ENCODE measurements at places on chromosomes 4 and X.
A peak's percentile ranks its signal among the peaks of the same experiment; 100 is the strongest.

DNA sequence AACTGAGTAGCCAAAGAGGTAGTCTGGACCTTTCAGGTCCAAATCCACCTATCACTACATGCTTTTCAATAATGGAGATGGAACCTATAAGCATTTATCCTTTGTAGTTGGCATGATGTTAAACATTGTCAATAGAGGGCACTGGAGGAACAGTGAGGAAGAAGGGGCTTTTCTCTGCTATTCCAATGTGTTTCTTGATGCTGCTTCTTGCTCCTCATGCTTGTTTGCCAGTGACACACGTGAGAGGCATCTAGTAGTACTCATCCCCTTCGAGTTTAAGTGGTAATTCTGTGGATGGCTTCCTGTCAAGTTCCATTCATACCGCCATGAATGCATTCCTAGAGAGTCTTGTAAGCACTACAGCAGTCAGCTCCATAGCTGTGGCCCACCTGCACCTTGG is 84.0 kb downstream of the NAA11 start:
- DNase-seq, result no peak

DNA sequence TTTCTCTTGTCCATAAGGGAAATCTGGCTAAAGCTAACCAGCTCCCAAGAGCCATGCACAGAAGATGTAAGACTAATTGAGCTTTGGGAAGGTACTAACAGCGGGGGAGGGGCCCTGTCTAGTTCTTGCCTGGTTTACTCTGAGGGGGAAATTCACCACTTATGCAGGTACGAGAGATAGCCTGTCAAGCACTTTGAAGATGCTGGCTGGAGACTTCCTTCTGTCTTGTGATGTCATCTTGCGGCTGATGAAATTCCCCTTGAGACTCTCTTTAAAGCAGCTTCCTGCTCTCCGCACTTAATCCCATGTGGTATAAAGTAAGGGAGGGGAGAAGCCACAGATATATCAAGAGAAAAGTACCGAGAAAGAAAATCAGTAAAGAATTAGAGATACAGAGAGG is 345.3 kb downstream of the MAPK10 start:
- no peak for DNase-seq

GRCh38 chr4:82415922-82416365 is 14.3 kb downstream of the HNRNPDL start:
- no peak for DNase-seq

DNA sequence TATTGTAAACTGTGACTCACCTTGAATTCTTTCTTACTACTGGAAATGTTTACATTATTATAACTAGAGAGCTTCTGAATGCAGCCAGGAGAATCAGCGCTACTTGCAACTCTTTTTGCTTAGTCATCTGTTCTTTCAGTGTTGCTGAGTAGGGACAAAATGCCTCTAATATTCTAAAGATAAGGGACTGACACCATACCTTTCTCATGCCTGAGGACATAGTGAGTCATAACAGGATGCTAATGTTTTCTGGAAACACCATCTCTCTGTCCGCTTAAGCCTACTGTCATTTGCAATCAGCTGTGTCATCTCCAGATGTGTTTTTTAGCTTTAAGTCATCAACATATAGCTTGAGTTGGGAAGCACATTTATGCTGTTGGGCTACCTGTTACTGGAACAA is 108.3 kb downstream of the QRFPR start:
- no peak for DNase-seq

GRCh38 chrX:104370089-104370488 is 115.4 kb upstream of the ESX1 start:
- DNase-seq, result no peak

DNA sequence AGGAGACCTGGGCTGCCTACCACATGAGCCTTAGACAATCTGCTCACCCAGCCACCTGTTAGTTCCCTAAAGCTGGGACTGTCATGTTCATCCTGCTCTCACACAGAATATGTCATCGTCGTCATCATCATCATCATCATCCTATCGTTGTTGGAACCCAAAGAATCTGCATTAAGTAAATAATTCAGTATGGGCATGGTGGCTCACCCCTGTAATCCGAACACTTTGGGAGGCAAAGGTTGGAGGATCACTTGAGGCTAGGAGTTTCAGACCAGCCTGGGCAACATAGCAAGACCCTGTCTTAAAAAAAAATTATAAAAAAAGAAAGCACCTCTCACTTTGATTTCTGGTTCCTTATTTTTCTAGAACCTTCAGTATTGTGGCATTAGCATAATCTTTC is 6.4 kb downstream of the ENOPH1 start:
- DNase-seq, result no peak

- DNase-seq, result no peak
These were observed 502.3 kb downstream of the PDHA2 start for GRCh38 chr4:96342196-96342595.

DNA sequence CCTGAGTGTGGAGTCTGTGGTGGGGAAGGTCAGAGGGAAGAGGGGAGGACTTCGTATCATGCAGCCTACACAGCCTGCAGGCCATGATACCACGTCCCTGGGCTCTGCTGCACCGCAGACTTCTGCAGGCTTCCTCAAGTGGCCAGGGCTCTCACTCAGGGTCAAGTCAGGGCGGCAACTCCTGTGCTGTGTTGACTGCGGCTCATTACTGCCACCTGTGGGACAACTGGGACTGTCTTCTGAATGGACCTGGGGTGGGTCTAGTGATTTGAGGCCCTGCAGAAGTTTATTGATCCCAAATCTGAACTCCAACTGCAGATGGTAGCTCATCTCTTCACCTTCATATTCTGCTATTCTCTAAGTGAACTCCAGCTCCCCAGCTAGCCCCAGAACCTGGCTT is 167.1 kb downstream of the NSUN7 start:
- DNase-seq, result peak; percentile 22

- no peak for DNase-seq
These were observed 138.5 kb upstream of the ZIC3 start for GRCh38 chrX:137427426-137427778.

DNA sequence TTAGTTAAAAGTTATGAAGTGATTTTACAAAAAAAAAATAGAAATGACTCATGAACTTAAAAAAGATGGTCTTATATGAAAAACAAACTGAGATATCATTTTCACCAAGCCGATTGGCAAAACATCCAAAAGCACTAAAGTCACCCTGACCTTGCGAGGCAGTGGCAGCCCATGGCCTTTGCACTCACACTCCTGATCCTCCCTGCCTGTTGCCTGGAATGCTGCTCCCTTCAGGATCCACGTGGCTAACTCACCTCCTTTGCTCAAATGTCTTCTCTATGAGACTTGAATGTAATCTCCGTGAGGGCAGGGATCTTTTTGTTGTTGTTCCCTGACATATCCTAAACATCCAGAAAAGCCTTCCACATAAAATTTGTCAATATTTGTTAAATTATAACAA is 106.4 kb downstream of the RAPGEF2 start:
- no peak for DNase-seq

GRCh38 chr4:3786196-3786869 is 20.1 kb downstream of the ADRA2C start:
- DNase-seq, result no peak

GRCh38 chr4:73811841-73812240 is 24.6 kb upstream of the CXCL6 start:
- DNase-seq, result no peak

DNA sequence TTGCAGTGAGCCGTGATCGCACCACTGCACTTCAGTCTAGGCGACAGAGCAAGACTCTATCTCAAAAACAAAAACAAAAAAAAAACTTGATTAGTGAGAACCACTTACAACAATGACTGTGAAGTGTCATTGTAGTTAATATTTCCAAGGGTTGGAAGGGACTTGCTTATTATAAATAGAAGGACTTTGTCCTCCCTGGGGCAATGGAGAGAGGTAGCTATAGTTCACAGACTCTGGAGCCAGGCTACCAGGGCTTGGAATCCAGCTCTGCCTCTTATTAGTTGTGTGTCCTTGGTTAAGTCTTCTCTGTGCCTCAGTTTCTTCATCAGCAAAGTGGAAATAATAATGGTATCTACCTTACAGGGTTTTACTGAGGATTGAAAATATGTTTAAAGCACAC is 51.6 kb downstream of the TMEM150C start:
- DNase-seq, result no peak

- no peak for DNase-seq
These were observed 123.2 kb upstream of the IGFBP7 start for GRCh38 chr4:57233386-57233785.

GRCh38 chr4:181613200-181613599 is 630.0 kb upstream of the TENM3 start:
- DNase-seq, result no peak

DNA sequence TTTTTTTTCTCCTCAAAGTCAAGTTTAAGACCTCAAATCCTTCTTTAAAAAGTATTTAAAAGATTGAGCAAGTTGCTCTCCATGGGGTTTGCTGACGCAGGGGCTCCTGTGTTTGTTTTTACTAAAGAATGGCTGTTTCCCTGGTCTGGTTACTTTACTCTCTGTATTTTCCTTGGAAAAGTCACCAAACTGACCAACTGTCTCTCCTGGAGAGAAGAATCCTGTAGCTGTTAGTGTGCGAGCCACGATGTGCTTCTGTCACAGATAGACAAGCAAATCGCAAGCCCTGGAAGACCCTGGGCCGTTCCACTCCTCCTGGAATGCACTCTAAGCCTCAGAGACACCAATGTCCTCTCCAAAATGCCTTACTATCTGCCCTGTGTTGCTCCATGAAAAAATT is 212.1 kb downstream of the CHIC2 start:
- no peak for DNase-seq

DNA sequence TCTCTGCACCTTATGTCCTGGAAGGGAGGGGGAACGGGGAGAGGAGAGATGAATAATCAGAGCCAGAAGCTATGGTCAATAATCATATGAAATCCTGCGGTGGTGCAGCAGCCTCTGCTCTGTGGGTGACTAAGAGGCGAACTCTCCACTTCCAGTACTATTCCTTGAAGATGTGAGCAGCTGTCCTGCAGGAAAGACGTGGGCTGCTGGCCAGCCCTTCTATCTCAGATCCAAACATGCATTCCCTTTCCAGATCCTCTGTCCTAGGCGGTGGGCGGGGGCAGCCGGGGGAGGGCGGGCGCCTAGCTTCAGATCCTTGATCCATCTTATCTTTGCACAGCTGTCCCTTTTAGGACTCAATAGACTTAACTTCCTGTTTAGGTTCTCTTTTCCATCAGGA is 34.5 kb downstream of the SPINK2 start:
- DNase-seq, result no peak

GRCh38 chr4:130820448-130820847 is 1724.5 kb downstream of the C4orf33 start:
- no peak for DNase-seq
